Activated CD8-positive, alpha-beta memory T cell treated with anti-CD3 and anti-CD28 coated beads for 36 hours (primary cell): ENCODE measurements at places on chromosomes 5 and 9. TPM values are rescaled to one million over a fixed set of nuclear protein-coding genes. Genes with fewer than 3 reads are reported as not detected.

FOXD4L3 gene
- total RNA-seq = not detected

PCA3 gene
- total RNA-seq = not detected

KIF20A gene
- 37.5 TPM for total RNA-seq

GCNT4 gene
- 0.59 TPM for total RNA-seq

SLC6A18 gene
- total RNA-seq = not detected

HRCT1 gene
- not detected for total RNA-seq

HMGCS1 gene
- 91.4 TPM for total RNA-seq

ADAMTS16 gene
- total RNA-seq = not detected

PCDHGB5 gene
- total RNA-seq = 0.19 TPM

NFX1 gene
- total RNA-seq = 41.2 TPM

TTC1 gene
- 68.9 TPM for total RNA-seq

GRM6 gene
- total RNA-seq = not detected

FBP2 gene
- not detected for total RNA-seq

EGFL7 gene
- 0.70 TPM for total RNA-seq

AJM1 gene
- 3.8 TPM for total RNA-seq

NUTM2F gene
- not detected for total RNA-seq
